CD4-positive, alpha-beta T cell treated with Interleukin-10 for 1 hour (primary cell): ENCODE measurements at places on chromosomes 7 and 10.

- peak; percentile 64 for DNase-seq
Measured at GRCh38 chr7:151432658-151433521, 7.1 kb downstream of the CRYGN start.

DNA sequence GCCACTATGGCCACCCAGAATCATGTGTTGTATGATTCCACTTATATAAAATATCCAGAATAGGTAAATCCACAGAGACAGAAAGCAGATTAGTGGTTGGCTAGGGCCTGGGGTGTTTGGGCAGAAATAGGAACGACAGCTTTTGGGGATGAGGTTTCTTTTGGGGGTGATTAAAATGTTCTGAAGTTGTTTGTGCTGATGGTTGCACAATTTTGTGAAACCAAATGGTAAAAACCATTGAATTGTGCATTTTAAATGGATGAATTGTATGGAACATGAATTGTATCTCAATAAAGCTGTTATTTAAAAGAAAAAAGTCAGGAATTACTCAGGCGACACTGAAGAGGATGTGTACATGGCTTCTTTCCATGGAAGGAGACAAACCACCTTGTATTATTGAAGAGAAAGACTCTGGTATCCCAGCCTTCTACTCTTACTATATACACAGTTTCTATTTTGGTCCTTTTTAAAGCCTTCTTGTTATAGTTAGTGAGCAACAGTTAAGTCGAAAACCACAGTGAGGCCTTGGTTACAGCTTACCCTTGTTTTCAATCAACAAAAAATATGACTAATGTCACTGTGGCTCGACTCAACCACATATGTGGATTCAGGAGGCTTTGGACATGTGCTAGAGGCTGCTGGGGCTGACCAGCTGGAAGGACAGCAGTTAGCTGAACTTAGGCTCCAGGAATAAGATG lies 57.1 kb upstream of the KMT2E start:
- peak; percentile 56 for DNase-seq

DNA sequence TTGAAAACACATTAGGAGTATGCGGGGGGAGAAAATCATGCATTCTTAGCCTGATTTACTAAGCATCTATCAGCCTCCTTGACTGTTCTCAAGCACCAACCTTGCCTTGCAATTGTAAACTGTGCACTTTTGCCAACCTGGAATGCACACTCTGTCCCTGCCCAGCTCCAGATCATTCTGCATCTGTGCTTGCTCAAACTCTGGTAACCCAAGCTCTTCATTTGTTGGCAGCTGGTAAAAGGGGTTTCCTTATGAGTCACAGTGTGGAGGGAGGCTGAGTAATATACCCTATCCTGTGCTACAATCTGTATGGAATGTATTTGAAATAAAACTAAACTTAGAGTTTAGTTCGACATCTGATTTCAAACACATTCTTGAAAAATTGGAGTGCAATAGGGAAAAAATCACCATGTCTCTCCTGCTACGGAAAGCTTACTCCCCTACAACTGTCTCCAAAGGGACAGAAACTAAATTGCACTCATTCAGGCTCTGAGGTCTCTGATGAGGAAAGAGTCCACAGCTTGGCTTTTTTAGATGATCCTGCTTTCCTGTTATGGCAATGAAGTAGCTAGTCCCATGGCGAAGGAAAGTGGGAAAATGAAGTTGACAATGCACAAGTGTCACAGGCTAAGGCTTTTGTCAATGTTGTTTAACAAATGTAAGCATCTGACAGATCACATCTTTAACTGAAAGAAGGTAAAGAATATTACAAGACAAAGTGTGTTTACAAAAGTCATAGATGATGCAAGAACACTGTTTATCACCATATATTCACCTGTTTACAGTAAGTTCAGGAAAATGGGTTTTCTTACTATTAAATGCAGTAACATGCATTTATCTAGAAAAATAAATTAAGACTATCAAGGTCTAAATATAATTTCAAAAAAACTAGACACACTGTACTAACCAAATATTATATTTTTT lies 61.9 kb downstream of the TES start:
- no peak for DNase-seq

GRCh38 chr10:87860156-87860795 lies 3.1 kb downstream of the KLLN start:
- peak; percentile 74 for DNase-seq

DNA sequence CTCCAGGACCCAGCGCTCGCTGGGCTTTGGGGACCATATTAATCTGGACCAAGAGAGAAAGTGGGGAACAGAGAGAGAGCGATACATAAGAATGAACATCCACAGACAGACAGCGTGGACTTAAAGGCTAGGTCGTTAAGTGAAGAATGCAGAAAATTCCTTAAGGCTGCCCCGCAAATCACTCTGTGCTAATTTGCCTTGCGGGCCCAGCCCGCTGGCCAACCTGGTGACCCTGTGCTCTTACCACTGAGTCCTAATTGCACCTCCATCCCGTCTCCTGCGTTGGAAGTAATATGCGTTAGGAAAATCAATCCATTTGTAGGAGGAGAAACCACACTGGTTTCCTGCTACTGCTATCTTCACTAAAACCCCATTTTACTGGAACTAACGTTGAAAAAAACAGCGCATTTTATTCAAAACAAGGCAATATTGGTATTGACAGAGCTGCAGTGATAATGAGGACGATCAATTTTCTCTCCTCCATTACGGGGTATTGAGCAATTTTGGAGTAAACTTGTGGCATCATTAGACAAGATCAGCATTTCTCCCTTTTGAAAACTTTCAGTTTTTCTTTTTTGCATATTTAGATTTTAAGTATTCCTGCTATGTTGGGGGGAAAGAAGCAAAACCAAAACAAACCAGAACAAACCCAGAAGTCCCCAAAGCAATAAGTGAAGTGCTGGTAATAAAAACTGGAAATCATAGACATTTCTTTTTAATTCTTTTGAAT lies 85.2 kb downstream of the WDFY4 start:
- DNase-seq = no peak

DNA sequence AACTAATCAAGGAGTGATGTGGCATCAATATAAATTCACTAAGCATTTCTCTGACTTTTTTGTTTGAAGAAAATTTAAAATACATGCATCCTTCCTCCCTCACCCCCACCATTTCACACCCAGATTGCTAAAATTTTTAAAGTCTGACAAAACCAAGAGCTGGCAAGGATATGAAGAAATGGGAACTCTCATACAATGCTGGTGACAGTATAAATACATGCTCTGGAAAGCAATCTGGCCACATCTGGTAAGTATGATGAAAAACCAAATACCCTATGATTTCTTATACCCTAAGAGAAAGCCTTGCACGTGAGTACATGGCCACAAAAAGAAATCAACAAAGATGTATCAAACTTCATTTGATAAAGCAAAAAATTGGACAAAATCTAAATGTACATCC lies 31.2 kb downstream of the P4HA1 start:
- no peak for DNase-seq

DNA sequence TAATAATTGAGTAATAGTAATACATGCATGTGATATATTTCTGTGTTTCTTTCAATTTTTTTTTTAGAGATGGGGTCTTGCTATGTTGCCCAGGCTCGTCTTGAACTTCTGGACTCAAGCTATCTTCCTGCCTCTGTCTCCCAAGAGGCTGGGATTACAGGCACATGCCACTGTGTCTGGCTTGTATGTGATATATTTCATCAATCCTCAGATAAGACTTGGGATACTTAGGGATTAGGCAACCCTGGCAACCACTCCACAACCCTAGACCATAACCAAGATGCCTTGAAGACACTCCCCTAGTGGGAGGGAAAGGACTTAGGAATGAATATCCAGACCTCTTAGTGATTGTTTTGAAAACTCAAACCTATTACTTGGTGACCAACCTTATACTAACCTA lies 154.8 kb downstream of the CCDC3 start:
- no peak for DNase-seq

DNA sequence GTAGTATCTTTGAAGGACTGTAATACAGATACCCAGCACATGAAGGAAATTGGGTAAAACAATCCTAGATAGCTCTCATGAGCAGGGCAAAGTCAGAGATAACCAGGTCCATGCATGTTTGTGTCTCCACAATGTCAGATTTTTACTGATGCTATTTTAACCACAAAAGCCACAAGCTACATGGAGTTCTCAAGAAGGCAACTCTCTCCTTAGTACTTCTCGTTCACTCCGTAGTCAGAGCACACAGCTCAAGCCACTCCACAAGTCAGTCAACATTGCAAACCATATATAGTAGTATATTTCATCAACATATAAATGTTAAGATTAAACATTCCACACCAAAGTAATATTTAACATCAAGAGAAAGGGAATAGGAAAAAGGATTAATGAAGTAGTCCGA lies 98.0 kb upstream of the PIK3CG start:
- no peak for DNase-seq

DNA sequence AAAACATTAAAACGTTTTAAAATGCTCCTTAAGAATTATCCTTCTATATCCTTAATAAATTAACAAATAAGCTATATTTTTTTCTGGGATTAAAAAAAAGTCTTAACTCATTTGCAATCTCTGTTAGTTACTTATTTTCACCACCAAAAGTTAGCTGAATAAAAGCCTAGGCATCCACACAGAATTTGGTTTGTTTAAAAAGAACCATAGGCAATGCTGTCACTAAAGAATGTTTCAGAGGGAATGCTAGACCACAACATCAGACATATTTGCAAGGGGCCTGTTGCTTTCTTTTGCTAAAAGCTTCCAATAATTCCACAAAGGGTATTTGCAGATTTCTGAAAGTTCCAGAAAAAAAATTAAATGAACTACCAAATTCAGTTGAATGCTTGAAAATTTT lies 244.2 kb downstream of the POU6F2 start:
- no peak for DNase-seq

DNA sequence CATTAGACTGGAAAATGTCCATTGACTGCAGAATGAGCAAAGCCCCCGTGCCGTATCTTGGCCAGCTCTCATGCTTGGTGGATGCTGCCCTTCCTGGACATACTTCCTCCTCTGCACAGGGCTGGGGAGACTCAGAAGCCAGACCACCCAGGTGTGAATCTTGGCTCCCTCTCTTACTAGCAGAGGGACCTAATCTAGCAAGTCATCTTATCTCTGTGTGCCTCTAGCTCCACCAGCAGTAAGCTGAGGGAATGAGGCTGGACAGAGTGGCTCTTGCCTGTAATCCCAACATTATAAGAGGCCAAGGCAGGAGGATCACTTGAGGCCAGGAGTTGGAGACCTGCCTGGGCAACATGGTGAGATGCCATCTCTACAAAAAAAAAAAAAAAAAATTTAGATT lies 173.8 kb upstream of the GHITM start:
- no peak for DNase-seq

- no peak for DNase-seq
Measured at GRCh38 chr7:2802101-2802500, 42.0 kb downstream of the GNA12 start.

GRCh38 chr7:127551941-127552340 lies 33.5 kb downstream of the GCC1 start:
- no peak for DNase-seq

GRCh38 chr10:132650611-132651250 lies 113.1 kb downstream of the INPP5A start:
- DNase-seq = no peak

- no peak for DNase-seq
Measured at GRCh38 chr10:102888048-102888447, 18.8 kb downstream of the AS3MT start.

DNA sequence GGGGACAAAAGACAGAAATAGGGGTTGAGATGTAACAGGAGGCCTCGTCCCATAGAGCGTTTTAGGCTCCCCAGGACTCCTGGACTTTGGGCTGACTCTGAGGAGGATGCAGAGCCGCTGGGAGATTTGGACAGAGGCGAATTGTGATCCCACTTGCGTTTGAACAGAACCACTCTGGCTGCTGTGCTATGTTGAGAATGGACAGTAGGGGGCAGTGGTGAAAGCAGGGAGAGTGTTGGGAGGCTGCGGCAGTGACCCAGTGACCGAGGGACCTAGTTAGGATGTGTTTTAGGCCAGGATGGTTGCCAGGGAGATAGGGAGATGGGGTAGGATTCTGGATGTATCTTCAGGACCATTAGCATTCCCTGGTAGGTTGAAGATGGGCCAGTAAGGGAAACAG lies 271.6 kb downstream of the CCDC3 start:
- no peak for DNase-seq

DNA sequence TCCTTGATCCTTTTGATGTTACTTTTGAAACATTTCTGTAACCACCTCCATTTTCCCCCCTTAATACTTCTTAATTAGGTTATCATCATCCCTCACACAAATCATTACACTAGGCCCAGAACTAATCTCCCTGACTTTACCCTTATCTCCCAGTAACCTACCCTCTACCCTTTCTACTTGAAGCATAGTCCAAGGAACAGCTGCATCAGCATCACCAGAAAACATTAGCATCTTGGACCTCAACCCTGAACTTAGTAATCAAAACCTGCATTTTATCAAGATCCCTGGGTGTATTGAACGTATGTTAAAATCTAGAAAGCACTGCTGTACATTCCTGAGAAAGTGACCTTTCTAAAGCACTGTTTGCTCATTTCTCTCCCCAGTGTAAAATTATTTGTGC lies 38.8 kb downstream of the MGAM2 start:
- no peak for DNase-seq

DNA sequence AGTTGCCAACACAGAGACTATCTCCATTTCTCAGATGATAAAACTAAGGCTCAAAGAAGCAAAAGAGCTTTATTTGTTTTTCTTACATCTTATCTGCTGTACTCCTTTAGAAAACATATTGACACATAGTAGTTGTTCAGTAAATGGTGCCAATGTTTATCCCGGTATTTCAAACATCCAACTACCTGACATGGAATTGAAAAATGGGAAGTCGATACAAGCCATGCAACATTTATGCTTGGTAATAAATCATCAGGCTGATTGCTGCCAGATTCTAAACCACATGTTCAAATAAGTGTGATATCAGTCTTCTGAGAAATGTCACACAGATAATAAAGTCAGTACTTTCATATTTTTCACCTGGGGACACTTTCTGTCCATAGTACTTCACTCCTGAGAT lies 65.8 kb upstream of the C10orf120 start:
- no peak for DNase-seq

GRCh38 chr10:10617686-10618085 lies 400.0 kb upstream of the CELF2 start:
- DNase-seq = no peak

DNA sequence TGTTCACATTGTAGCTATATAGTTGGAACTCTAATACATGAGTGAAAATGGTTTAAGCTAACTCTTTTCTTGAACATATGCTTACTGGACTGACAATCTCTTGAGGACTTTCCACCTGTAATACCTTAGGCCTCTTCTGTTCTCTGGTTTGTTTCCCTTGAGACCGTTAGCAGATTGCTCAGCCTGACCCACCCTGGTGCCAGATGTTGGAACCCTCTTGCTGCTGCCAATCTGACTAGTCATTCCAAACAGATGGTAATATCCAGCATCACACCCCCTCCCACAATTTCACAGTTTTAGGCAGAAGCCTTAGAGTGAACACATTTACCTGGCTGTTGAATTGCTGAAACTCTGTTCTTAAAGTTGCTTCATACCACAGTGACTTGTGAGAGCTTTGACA lies 18.7 kb downstream of the CALD1 start:
- no peak for DNase-seq
